ENCODE measurements at places on chromosomes 2 and 18.

GRCh38 chr2:236641051-236641726 lies 71.6 kb downstream of the ACKR3 start:
- no peak for DNase-seq

DNA sequence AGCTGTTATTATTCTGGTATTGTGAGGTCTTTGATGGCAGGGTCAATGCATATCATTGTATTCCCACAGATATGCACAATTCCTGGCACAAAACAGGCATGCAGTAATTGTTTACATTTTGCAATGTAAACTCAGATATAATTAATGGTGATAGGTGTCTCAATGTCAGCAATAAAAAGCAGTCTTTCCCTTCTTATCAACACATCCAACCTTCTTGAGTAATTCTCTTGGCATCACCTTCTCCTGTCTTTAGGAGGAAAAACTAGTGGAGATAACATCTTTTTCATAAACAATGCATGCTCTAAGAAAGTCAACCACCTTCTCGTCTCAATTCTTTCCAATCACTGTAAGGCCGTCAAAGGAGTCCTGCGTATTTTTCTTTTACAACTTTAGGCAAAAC lies 313.3 kb upstream of the GULP1 start:
- DNase-seq, result no peak

GRCh38 chr2:213101109-213101508 lies 50.3 kb downstream of the IKZF2 start:
- DNase-seq, result no peak

DNA sequence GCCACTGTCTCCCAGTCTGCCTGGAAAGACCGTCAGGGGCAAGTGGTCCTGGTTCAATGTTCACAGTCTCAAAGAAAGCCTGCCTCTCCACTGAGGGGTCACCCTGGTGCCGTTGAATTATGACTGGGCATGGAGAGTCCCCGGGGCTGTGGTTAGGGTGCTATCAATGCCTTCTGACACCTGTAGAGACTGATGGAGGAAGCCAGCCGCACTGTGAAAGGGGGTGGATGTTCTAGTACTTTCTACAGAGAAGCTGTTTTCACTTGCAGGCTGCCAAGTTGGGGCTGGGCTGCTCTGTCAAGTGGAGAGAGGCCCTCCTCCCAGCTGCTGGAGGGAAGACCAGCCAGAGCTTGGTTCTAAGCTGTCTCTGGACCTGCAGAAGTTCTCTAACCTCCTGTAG lies 80.5 kb downstream of the BCL2L11 start:
- DNase-seq, result no peak

DNA sequence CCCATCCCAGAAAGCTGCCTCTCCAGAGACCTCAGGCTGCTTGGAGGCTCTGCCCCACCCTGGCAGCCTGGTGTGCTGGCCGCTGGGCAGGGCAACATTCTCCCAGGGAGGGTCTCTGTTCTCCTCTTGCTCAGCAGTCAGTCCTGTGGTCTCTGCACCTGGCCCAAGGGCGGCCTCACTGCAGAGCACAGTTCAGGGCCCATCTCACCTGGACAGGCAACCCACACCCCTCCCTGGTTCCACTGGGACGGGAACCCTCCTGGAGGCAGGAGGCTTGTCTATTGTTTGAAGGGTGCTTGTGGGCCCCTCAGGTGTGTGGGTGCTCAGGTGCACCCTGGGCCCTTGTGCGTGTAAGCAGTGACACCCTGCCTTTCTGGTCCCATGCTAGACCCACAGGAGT lies 67.2 kb upstream of the OTOS start:
- no peak for DNase-seq

DNA sequence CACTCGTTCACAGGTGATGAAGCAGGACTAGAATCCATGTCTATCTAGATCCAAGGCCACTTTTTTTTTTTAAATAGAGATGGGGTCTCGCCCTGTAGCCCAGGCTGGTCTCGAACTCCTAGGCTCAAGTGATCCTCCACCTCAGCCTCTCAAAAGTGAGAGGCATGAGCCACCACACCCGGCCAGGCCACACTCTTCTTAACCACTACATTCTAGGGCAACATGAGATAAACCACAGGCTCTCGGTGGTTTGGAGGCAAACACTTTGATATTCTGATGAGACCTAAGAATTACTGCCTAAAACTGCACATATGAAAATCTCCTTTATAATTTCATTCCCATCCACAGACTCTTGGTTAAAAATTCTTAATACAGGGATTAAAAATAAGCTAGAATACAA lies 51.8 kb downstream of the USP34 start:
- no peak for DNase-seq

GRCh38 chr18:1466035-1466434 lies 561.4 kb downstream of the ADCYAP1 start:
- DNase-seq, result no peak
